Neural crest cell (in vitro differentiated cells): ENCODE measurements at places on chromosomes 6 and 20.
A peak's percentile ranks its signal among the peaks of the same experiment; 100 is the strongest.

- H3K27me3 ChIP-seq = peaks cover 3% of the 10 kb centered on the region
- no peaks in the 10 kb centered on the region for H3K36me3 ChIP-seq
- DNase-seq = peak; percentile 16
- no peak overlapping the region for H3K27ac ChIP-seq
Measured at GRCh38 chr20:46767127-46767761, 57.8 kb downstream of the SLC2A10 start.

- no peak overlapping the region for H3K4me3 ChIP-seq
- no peaks in the 10 kb centered on the region for H3K36me3 ChIP-seq
- no peaks in the 10 kb centered on the region for H3K27me3 ChIP-seq
- DNase-seq = no peak
- H3K27ac ChIP-seq = no peak overlapping the region
Measured at GRCh38 chr6:125066964-125067363, 86.6 kb upstream of the TPD52L1 start.

DNA sequence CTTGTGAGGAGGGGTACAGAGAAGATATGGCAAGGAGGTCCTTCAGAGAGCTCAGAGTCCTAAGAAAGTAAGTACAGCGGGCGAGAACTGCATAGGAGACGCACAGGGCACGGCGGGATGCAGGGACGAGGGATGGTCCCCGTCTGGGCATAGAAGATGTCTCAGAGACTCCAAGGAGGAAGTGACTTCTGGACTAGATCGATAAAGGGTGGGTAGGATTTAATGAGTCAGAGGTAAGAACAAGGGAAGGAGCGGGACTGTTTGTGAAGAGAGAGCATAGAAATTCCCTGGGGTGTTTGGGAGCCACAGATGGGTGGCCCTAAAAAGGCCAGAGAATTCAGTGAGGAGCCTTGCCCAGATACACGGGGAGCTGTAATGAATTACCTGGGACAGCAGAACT is 69.1 kb downstream of the FAM120B start:
- H3K4me3 ChIP-seq = no peak overlapping the region
- H3K36me3 ChIP-seq = peaks cover 2% of the 10 kb centered on the region
- no peaks in the 10 kb centered on the region for H3K27me3 ChIP-seq
- DNase-seq = no peak

DNA sequence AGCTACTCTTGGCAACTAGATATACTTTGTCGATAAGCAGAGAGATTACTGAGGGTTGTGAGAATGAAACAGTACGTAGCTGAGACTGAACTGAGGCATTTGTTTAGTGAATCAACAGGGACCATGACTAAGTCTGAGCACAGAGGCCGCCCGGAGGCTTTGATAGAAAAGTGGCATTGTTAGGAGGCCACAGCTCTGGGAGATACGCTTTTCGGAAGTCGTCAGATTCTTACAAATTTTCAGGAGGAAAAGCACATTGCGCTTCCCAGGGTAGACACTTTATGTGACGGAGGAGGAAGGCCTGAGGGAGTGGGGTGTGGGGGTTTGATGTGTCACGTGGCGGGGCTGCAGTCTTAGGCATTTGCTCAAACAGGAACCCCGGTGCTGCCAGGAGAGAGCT is 69.4 kb downstream of the PSMG4 start:
- no peaks in the 10 kb centered on the region for H3K36me3 ChIP-seq
- no peak for DNase-seq

GRCh38 chr20:2804041-2804828 is 3.8 kb upstream of the CPXM1 start:
- no peak for DNase-seq
- peaks cover 3% of the 10 kb centered on the region for H3K36me3 ChIP-seq
- peak overlapping the region; percentile 16 for H3K27ac ChIP-seq
- H3K4me1 ChIP-seq = peaks cover 35% of the 10 kb centered on the region

DNA sequence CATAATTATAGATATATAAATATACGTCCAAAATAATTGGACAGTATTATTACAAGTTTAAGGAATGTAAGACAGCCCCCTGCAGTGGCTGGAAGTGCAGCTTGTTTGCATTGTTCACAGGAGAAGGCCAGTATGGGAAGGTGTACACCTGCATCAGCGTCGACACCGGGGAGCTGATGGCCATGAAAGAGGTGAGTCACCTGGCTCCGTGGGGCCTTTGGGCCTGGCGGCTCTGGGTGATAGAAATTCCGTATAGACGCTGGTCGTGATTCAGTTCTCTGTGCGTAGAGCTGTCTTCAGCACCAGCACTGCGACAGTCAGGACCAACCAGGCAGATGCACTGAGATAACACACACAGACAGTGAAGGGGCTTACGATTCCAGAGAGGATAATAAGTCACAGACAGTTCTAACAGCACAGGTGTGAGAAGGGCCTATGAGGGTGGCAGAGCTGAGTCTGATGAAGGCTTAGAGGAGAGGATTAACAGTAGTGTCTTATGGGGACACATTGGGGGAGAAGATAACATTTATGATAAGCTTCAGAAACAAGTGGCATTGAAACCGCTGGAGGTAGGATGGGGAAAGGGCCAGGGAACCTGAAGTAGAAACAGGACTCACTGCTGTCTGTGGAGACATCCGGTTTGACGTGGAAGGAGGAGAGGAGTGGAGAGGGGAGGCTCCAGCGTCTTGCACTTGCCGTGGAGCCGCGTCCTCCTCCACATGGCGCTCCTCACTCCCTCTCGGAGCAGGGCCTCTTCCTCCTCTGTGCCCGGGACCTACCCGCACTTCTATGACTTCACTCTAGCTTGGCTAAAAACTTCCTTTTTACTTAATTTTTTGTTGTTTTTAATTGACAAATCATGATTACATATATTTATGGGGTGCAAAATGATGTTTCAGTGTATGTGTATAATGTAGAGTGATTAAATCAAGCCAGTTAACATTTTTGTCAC is 116.5 kb downstream of the MAP3K4 start:
- H3K36me3 ChIP-seq = peaks cover 46% of the 10 kb centered on the region
- H3K27ac ChIP-seq = peak overlapping the region; percentile 68
- no peak overlapping the region for H3K4me3 ChIP-seq
- no peak for DNase-seq
- no peaks in the 10 kb centered on the region for H3K4me1 ChIP-seq

DNA sequence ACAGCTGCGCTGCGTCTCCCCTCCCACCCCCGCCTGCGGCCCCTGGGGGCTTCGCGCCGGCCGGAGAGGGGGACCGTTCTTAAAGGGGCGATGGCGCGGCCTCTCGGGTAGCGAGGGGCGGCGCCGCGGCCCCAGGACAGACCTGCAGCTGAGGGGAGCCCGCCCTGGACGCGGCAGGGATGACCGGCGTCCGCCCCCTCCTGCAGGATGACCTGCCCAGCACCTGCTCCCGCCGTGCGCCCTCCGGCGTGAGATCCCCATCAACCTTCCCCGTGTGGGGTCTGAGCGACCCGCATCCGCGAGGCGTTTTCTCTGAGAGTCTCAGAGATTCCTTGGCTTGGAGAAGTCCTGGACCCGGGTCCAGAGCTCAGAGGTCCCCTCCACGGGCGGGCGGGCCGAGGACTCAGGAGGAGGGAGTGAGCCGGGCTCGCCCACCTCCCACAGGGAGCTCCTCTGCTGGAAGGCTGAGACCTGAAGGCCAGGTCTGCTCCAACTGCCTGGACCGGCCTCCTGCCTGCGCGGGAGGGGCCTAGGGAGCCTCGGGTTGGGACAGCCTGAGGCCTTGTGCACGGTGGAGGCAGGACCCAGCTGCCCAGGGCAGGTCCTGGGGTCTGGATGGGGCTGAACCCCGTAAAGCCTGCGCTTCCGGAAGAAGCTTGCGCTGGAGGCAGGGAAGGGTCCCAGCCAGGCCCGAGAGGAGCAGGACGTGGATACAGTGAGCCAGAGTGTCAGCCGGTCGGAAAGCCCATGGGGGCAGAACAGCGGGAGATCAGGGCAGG is 532 bp upstream of the NKAIN4 start:
- H3K4me1 ChIP-seq = peaks cover 53% of the 10 kb centered on the region
- H3K4me3 ChIP-seq = peak overlapping the region; percentile 81
- peaks cover 4% of the 10 kb centered on the region for H3K36me3 ChIP-seq
- peaks cover 2% of the 10 kb centered on the region for H3K27me3 ChIP-seq
- H3K27ac ChIP-seq = peak overlapping the region; percentile 71
- DNase-seq = peak; percentile 31
